Stimulated activated CD8-positive, alpha-beta memory T cell treated with anti-CD3 and anti-CD28 coated beads, Interleukin-15, amount 100 ng/mL, for 24 hours (primary cell): ENCODE measurements at places on chromosomes 4 and X.

DNA sequence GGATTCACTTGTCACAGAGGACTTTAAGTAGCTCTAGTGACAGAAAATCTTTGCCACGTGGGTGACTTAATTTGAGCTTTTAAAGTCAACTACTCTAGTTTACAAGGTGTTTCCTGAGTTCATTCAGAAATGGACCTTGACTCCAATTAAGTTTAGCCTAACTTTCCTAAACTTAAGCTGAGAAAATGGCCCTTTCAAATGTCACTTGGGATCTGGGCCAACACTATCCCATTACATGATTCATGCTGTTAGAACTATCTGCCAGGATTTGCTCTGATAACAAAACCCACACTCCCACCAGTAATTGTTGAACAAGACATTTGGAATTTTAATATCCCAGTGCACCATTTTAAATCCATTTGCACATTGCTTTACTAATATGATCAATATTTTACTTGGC, 40.8 kb downstream of the C4orf46 start:
- no peak for DNase-seq

DNA sequence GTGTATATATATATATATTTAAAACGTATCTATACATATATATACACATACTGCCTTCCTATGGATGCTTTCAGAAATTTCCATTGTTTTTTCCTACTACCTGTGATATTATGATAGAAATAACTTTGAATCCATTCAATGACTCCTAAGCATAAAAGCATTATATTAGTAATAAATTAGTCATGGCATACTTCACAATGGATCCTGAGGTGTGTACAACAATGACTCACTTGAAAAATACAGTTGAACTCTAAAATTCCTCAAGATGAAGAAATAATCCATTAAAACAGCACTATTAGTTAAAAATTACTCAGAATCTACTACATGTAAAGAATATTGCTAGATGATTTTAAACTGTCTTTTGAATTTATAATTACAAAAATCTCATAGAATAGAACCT, 201.1 kb downstream of the STPG2 start:
- DNase-seq, result no peak

DNA sequence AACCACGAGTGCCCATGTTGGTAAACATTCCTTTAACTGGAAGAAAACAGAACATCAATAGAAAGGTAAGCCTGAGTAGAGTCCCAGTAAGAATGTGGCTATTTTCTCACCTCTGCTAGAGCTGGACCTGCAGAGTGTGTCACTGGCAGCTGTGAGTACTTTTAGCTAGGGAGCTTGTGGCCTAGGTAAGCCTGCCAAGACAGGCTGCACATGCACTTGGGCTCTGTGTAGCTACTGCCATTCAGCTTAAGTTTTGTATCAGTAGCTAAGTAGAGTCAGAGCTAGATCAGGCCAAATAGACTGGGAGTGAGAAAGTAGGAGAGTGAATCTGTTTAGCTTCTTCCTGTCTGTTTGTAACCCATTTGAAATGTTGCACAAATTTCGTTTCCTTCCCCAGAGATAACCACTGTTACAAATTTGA, 35.3 kb downstream of the RBPJ start:
- DNase-seq, result no peak

- no peak for DNase-seq
Observed at GRCh38 chr4:134057356-134057755, 144.2 kb downstream of the PABPC4L start.

GRCh38 chrX:14266705-14267104, 237.0 kb upstream of the GEMIN8 start:
- DNase-seq, result no peak

DNA sequence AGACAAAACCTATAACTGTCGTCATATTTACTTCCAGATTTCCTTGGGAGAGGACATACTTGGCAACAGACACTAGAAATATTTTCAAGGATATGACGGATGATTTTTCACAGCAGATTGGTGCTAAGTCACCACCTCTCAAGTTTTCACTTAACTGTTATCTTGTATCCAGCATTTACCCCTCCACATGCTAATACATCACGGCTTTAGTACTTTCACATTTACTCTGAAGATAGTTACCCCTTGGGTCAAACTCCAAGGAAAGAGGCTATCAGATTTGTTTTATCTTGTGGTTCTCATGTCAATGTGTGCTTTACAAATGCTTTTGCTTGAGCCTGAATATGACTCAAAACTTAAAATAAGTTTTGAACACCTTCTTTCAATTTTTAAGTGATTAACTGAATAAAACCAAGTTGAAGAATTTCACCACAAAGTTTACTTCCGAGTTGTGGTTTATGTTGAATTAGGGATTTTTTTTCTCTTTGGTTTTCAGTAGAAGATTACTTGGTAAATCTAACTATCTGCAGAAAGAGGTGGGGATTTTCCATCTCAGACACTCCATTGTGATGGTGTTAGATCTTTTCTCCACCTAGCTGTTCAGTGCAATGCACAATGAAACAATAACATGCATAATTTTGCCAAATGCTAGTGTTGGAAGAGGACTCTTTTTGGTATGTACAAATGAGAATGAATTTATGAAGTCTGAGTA, 75.4 kb upstream of the FAT1 start:
- DNase-seq, result no peak

DNA sequence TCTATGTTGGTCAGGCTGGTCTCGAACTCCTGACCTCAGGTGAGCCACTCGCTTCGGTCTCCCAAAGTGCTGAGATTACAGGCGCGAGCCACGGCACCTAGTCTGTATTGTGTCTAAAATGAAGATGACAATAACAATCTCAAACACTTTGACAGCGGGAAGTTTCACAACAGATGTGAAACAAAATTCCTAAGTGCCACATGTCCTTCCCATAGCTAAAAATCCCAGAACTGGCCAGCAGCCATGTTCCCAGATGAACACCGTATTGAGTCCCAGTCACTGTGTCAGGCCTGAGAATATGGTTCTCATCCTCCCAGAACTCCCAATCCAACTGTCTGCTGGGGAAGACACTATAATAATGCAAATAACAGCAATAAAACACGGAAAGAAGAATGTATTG, 16.4 kb upstream of the KLHL8 start:
- DNase-seq, result no peak

- DNase-seq, result no peak
Observed at GRCh38 chrX:48648336-48648751, 35.3 kb upstream of the WAS start.

GRCh38 chrX:85836868-85837267, 210.5 kb downstream of the CHM start:
- no peak for DNase-seq

- no peak for DNase-seq
Observed at GRCh38 chr4:102684610-102685052, 76.1 kb downstream of the MANBA start.

GRCh38 chrX:105190252-105190853, 30.1 kb downstream of the TEX13A start:
- no peak for DNase-seq

DNA sequence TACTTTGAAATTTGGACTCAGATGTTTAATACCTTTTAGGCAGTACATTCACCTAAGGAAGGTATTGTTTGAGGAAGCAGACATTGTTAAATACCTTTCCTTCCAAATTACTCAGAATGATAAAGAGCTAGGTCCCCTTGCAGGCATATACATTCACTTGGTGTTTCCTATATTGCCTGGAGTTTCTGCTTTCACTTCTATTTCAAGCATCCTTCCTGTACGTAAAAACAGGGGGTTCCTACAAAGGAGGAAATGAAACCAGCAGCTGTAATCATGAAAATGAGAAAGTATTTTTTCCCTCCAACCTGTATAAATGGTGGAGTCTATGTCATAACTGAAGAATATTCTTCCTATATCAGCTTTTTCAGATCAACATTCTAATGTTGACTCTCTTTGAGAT, 90.4 kb upstream of the RASGEF1B start:
- no peak for DNase-seq

DNA sequence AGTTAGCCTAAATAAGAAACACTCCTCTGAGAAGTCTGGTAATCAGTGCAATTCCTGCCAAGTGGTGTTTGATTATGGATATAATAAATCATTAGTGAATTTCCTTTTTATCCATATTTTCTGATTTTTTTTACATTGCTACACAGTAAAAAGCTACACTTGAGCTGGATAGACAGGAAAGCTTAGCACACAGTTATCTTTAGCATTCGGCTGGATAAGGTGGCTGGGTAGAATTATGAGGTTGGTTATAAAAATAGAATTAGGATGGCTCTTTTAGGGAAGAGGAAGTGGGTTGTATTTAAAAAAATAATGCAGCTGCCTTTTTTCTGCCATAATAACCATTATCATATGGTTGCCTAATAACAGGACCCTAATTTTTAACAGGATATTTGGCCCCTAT, 460.6 kb downstream of the NAF1 start:
- no peak for DNase-seq

GRCh38 chrX:119887721-119888425, 7.8 kb upstream of the AKAP14 start:
- no peak for DNase-seq

DNA sequence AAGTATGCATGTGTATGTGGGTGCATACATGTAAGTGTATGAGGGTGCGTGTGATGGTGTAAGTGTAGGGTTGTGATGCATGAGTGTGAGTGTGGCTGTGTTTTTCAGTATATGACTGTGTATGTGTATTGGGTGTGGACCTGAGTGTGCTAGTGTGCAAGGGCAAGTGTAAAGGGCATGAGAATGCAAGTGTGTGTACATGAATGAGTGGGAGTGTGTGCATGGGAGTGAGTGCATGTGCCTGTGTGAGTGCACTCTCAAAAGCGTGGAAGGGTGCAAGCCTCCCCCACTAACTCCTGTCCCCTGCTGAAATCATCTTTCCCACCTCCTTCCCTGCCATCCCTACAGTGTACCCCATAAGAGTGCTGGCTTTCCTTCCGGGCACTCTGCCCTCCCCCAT, 225.1 kb upstream of the PRKX start:
- DNase-seq, result no peak

DNA sequence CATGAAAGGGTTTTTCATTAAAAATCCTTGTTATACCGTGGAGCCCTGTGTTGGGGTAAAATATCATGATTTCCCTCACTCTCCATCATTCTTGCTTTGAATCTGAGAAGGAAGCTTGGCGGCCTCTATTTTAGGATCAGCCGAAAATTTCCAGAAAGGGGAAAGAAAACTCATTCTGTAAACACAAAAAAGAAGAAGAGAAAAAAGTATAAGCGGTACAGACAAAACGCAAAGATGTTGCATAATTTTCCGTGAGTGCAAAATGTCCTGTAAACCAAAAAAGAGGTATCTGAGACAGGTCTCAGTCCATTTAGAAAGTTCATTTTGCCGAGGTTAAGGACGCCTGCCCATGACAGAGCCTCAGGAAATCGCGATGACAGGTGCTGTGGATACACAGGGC, 5.3 kb downstream of the CSF2RA start:
- DNase-seq, result no peak

DNA sequence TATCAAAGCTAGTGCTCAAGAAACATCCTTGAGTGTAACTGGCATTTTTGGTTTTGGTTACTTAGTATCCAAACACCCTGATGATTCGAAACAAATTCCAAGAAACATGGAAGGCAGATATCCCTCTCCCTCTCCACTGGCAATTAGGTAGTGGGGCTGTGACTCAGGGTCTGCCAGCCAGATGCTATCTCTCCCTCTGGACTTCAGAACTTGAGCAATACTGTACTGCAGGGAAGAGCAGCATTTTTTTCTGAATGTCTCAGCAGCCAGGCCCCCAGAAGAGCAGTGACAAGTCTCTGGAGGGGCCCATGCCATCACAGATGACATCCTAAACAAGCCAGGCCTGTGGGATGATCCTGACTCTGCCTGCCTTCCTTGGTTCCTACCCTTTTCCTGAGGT, 37.3 kb upstream of the BCORL1 start:
- DNase-seq, result no peak

- DNase-seq, result no peak
Observed at GRCh38 chr4:162732876-162733275, 433.8 kb downstream of the NAF1 start.

DNA sequence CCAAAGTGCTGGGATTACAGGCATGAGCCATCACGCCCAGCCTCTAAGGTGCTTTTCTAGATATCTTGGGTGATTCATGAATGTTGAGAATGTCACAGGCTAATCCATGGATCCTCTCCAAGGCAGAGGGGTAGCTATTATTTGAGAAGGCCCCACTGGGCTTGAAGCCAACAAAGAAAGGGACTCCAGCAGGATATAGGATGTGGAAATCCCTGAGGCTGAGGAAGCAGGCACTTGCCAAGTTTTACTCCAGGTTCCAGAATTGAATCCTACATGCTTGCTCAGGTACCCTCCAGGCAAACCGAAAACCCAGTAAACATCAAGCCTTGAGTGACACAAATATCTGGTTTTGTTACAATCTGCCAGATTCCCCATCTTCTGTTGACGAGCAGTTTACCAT, 15.8 kb downstream of the NLGN3 start:
- DNase-seq, result no peak

DNA sequence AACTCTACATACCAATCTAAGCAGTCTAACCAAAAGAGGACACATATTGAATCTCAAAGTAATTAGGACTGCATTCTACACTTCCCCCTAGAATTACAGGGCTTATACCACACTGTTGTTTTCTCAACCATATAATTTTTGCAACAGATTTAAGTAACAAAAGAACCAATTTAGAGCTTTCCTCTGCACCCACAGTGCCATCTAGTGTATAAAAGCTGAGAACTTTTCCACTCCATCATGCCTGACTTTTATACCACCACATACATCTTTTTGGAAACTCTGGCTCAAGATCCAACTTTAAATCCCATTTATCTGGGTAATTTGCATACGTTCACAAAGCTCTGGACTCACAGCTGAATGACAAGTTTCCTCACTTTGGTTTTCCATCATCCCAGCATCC, 99.5 kb downstream of the EFHC2 start:
- DNase-seq, result no peak

GRCh38 chr4:177301126-177301639, 8.5 kb upstream of the NEIL3 start:
- no peak for DNase-seq

DNA sequence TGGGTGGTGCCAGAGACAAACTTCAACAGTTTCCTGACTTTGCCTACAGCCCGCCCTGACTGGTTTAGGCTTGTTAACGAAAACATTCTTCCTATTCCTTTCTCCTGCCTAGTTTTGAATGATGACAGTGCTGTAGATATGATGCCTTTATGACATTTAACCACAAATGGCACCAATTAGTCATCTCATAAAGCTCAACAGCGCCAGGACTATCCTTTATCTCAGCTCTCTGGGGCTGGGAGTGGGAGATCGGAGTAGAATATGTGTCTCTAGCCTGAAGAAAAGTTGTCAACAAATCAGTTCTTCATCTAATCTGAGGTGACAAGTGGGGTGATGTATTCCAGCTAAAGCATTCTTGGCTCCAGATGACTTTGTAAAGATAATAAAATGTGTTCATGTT, 64.6 kb upstream of the SH3RF1 start:
- DNase-seq, result no peak

DNA sequence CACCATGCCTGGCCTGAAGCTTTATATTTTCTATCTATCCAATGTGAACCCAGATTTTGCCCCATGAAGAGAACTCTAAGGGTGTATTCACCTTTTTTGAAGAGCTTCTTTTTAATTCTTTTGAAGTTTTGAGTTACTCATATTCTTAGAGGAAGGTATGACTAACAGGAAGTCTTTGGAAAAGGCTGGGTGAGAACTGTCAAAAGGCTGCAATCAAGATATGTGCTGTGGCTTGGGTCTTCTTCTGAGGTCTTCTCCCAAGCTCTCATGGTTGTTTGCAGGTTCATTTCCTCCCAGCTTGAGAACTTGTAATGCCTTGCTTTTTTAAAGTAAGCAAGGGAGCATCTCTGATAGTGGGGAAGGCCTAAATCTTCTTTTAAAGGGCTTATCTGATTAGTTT, 3.1 kb upstream of the C4orf17 start:
- DNase-seq, result no peak

- DNase-seq, result no peak
Observed at GRCh38 chr4:8410641-8411271, 29.8 kb downstream of the ACOX3 start.
